HFFc6 (cell line): ENCODE measurements at places on chromosomes 6 and 20. TPM values are rescaled to one million over a fixed set of nuclear protein-coding genes. Genes with fewer than 3 reads are reported as not detected.

DNA sequence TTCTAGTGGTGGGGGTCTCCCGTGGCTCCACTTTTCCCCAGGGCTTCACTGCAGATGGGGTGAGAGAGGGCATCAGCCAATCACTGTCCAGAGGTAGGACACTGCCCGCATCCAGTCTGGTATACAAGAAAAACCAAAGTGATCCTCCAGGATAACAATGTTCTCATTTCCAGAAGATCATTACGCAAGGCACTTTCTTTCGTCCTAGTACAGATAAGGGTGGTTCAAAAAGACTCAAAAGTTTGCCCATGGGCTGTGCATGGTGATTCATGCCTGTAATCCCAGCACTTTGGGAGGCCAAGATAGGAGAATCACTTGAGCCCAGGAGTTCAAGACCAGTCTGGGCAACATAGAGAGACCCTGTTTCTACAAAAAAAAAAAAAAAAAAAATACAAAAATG is 16.4 kb downstream of the GMDS start:
- DNase-seq = no peak

GRCh38 chr6:143701349-143702234 is 23.8 kb downstream of the PHACTR2 start:
- no peak for DNase-seq

- DNase-seq = no peak
Measured at GRCh38 chr6:134391205-134391604, 73.3 kb upstream of the SGK1 start.

DNA sequence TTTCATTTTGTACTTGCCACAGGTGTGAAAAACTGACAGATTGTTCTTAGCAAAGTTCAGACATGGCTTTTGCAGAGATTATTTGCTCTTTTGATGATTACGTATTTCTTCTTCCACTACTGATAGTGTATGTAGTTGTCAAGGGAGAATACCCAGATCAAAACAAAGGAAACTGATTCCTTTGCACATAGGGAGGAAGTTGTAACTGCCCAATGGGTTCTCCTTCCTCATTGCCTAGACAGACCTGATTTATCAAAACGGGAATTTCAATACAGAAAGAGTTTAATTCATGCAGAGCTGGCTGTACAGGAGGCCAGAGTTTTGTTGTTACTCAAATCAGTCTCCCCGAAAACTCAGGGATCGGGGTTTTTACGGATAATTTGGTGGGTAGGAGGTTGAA is 214.7 kb downstream of the BCAS1 start:
- no peak for DNase-seq

- no peak for DNase-seq
Measured at GRCh38 chr6:158655569-158656450, 6.0 kb downstream of the SYTL3 start.

GRCh38 chr6:118735320-118735719 is 83.9 kb upstream of the CEP85L start:
- no peak for DNase-seq

DNA sequence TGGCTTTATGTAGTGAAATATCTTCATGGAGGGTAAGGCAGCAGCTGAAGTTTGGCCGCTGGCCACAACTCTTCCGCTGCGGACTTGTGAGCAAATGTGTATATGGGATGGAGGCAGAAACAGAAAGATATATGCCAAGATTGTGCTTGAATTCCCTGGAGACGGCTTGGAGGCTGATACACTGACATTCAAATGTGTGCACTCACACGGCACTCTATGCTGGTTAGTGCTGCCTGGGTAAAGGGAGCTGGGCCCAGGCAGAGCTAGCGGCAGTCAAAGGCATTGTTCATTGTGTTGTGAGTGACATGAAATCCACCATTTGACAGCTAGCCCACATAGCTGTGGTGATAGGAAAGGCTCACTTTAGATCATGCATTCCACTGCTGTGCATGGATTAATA is 202.7 kb downstream of the CLIC5 start:
- no peak for DNase-seq

- no peak for DNase-seq
Measured at GRCh38 chr20:8862092-8862491, 206.8 kb upstream of the PLCB4 start.

GRCh38 chr6:77482981-77483380 is 19.7 kb upstream of the HTR1B start:
- no peak for DNase-seq

DNA sequence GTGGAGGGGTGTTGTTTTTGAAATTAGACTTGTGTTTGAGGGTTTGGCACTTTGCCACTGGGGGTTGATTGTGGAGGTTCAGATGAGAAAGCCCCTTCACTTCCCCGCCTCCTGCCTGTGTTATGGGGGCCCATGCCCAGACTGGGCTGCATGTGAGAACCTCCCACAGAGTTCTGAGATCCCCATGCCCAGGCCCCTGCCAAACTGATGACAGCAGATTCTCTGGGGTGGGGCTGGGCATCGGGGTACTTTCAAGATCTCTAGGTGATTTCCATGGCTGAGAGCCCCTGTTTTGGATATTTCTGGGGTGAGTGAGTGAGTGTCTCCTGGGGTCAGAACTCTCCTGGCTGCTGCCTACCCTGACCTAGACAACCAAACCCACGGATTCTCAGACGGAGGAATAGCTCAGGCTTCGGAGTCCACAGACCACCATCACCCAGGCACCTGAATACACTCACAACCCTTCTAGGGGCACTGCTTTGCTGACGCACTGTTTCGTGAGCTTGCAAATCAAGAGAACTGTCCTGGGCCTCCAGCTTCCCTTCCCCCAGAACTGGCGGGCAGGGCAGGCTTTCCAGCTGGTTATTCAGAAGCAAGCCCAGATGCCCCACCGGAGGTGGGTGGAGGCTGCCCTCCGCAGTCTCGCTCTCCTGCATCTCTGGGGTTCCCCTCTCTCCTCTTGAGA is 6.3 kb downstream of the BCAS1 start:
- DNase-seq = no peak

- DNase-seq = peak; percentile 70
Measured at GRCh38 chr6:26336355-26337198, 28.4 kb upstream of the BTN3A2 start.

GRCh38 chr6:14055541-14055940 is 62.0 kb upstream of the CD83 start:
- DNase-seq = no peak

- DNase-seq = no peak
Measured at GRCh38 chr6:43297644-43298564, at the start of gene SLC22A7. TSS of gene SLC22A7 (plus strand) at chr6:43298260. CDS start at chr6:43298359, 99 bp downstream.

GRCh38 chr6:78513856-78514255 is 353.5 kb upstream of the IRAK1BP1 start:
- DNase-seq = no peak

GRCh38 chr6:33276864-33277662 is at the start of gene B3GALT4:
TSS of gene B3GALT4 (plus strand) at chr6:33277123. CDS start at chr6:33277420, 297 bp downstream.
- DNase-seq = peak; percentile 58

- DNase-seq = peak; percentile 67
Measured at GRCh38 chr6:146892613-146893401, 294.0 kb downstream of the ADGB start.

DNA sequence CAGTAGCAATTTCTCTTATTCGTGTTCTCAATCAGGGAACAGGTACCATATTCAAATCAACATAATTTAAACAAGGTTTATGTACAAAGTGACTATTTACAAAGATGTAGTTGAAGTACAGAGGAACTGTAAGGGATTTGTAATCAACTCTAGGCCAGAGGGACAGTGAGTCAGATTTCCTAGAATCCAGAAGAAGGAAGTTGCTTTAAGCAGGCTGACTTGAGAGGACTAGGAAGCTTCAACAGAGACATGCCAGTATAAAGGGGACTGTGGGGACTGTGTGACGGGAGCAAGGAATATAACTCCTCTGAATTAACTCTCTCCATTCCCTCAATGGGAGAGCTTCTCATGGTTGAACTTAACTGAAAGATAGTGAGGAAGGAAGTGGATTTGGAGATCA is 427.4 kb upstream of the JAG1 start:
- no peak for DNase-seq

GRCh38 chr20:22848364-22848763 is 186.7 kb upstream of the SSTR4 start:
- no peak for DNase-seq

DNA sequence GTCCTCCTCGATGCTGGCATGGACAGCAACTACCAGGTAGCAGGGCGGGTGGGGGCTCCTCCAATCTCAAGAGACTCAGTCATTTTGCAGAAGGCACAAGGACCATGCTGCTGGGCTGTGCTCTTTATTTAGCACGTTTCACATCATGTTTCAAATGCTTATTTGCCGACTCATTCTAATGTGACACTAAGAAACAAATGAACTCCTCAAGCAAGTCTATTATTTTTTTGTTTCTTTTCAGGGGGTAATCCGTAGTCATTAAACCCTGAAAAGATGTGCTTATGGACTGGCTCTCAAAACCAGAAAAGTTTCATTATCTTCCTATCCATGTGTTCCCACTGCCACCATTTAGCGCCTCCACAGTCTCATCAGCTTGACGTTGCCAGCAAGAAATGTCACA is 92.9 kb downstream of the ANKS1A start:
- peak; percentile 15 for DNase-seq

DNA sequence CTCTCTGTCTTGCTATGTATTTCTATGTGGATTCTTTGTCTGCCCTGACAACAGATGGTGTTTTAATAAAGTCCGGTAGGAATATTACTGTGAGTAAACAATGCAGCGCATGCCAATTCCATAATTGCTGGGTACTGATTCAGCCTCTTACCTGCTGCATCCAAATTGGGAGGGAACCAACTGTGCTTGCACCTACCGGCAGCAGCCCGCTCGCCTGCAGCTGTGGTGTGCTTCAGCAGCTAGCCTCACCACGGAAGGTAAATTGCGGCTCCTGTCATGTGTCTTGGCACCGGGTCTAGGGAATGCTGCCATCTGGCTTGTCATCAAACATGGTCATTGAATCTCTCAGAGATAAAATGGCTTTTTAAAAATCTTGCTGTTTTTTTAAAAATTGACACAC is 704.8 kb upstream of the SLC35B3 start:
- DNase-seq = no peak

- no peak for DNase-seq
Measured at GRCh38 chr20:59880198-59880597, 53.2 kb downstream of the SYCP2 start.

DNA sequence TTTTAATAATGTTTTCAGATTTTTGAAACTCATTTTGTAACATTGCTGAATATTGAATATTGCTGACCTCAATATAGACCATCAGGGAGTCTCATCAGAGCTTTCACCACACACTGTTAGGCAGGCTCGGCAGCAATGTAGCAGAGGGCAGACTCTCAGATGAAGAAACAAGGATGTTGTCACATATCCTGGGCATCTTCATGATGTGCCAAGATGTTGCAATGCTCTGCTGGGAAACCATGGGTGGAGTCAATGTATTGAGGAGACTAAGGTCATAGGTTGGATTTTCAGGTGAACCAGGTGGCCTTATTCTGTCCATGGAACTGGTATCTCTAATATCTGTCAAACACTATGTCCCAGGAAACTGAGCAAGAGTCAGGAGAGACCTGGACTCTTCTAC is 27.3 kb downstream of the NR2E1 start:
- DNase-seq = no peak

- DNase-seq = no peak
Measured at GRCh38 chr6:106273087-106273486, 52.5 kb downstream of the ATG5 start.

DNA sequence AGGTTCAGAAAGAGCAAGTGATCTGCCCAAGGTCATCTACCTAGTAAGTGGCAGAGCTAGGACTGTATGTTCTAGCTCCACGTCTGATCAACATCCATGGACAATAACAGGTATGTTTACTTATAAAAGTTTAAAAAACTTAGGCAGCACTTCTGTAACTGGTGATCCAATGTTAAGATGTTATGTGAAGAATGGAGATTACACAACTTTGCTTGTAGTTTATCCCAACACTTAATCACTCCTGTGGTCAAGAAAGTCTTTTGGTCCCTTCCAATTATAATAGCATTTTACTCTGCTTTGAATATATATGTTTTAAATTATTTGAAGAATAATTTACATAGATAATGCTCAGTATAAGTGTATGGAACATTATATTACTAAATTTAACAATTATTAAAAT is 4.8 kb downstream of the FBXO30 start:
- peak; percentile 42 for DNase-seq

DNA sequence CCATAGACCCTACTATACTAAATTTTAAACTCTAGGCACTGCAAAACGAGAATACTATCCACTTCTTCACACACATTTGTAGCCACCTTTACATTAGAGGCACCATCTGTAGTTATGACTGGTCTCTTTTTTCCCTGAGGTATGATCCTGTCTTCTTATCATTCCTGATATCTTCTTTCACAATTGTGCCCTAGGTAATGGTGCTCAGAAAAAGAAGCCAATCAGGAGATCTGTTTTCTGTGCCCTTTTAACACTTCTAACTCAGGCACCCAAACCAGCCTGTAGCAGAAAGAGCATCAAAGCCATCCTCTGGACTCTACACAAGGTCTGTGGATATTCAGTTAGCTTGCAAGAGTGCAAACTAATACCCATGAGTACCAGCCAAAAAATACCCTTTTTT is 149.7 kb upstream of the SGK1 start:
- DNase-seq = no peak

GRCh38 chr6:4671587-4672115 is 104.6 kb upstream of the CDYL start:
- DNase-seq = no peak

GRCh38 chr6:15322184-15322583 is 76.3 kb downstream of the JARID2 start:
- no peak for DNase-seq

Gene NMBR
- total RNA-seq = 0.14 TPM in 1 of 2 replicates, not detected in the other

Gene CRIP3
- not detected in 3 replicates for total RNA-seq

Gene HCRTR2
- not detected in 3 replicates for total RNA-seq

Gene BPIFB1
- not detected in 3 replicates for total RNA-seq

Gene PRND
- 0.26 to 0.62 TPM (median 0.34 TPM) in 3 replicates for total RNA-seq

Gene TRAPPC3L
- 0.20 and 0.23 TPM in 2 replicates for total RNA-seq

Gene OR12D3
- not detected in 2 replicates for total RNA-seq

Gene LTV1
- total RNA-seq = 28.8 to 34.1 TPM (median 32.0 TPM) in 3 replicates

Gene POM121L2
- not detected in 3 replicates for total RNA-seq

Gene IL17F
- not detected in 3 replicates for total RNA-seq
